ENCODE measurements at places on chromosomes 12 and 14. TPM values are rescaled to one million over a fixed set of nuclear protein-coding genes. Genes with fewer than 3 reads are reported as not detected.

RHOJ gene
- 5.5 TPM for total RNA-seq

SIX6 gene
- total RNA-seq = not detected

USP44 gene
- total RNA-seq = 0.42 TPM

VRTN gene
- total RNA-seq = not detected

WSCD2 gene
- 0.15 TPM for total RNA-seq

POTEG gene
- not detected for total RNA-seq

ETFBKMT gene
- total RNA-seq = 3.4 TPM

SIX4 gene
- 0.38 TPM for total RNA-seq

TPPP2 gene
- 0.71 TPM for total RNA-seq

- DNase-seq = no peak
Observed at GRCh38 chr14:103372552-103373304, 12.5 kb upstream of the MARK3 start.

DNA sequence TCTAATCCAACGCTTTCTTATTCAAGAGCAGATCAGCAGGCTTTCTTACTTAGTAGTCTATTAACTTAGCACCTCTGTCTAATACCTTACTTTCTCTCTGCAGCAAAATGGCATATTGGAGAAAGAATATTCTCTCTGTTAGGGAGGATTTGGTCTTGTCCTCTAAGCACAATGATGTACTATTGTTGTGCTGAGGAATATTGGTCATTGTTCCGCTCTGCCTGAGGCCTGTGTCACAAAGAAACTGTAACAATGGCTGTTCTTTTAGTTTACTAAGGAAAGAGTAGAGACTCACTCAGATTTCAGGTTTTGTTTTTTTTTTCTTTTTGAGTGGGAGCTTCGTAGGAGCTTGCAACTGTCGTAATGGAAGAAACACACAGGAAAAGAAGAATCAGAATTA, 1358.8 kb downstream of the LRFN5 start:
- no peak for DNase-seq

GRCh38 chr14:92457016-92457565, 56.5 kb upstream of the RIN3 start:
- DNase-seq = peak; percentile 61

DNA sequence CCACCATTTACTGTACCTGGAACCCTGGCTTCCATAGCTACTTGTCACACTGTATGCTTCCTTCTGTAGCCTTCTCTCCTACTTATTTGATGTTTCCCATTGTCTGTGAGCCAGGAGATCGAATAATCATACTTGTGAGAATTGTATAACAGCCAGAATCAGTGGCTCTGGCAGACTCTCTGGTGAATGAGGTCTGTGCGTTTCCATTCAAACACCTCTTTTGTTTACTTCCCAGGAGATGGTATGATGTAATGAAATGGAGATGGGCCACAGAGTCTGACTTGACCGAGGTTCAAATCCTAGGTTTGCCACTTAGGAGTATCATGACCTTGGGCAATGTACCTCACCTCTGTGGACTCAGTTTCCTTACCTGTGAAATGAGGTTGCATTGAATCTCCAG, 35.7 kb upstream of the CLMN start:
- DNase-seq = no peak

DNA sequence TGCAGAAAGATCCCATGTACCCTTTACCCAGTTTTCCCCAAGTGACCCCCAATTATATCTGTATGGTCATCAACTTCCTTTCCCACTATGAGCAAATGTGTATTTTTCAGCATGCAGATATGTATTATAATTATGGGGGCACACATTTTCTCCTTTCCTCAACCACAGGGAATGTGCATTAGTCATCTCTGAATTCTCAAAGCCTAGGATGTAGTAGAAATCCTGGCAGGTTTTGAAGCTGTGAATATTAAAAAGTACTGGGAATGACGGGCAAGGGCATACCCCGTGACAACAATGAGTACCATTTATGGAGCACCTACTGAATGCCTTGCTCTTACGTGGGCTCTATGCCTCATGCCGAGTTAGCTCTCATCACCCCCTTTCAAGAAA, 71.5 kb downstream of the VWF start:
- DNase-seq = no peak

DNA sequence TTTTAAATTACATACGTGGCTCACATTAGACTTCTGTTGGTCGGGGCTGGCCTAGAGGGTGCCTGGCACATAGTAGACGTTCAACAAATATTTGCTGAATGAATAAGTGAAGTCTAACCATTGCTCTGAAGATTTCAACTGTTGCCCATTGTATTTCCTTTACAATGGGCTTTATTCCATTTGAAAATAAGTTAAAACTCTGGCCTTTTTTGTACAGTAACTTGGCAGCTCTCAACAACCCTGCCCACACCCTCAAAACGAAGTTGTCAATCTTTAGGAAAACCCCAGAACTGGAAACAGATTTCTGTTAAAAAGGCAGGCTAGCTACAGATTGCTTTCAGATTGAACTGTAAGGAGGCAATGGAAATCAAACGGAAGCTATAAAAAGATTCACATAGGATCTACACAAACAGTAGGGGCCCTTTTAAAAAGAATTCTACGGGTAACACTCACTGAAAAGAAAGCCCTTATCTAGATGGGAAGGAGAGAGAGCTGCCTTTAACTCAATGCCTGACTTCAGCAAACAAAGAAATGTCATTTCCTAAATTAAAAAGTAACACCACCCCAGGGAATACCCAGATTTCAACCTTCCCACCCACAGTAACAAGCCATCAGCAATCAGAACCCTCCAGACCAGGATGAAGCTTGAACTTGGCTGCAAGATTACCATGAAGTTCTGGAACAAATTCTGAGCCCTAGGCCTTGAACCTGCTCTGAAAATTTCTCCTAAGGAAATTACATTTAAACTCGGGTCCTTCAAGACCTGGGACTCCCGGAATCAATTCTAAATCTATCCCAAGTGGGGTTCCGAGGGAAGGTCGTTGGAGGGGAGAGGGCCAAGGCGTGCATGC, 1.4 kb downstream of the WSB2 start:
- DNase-seq = no peak

DNA sequence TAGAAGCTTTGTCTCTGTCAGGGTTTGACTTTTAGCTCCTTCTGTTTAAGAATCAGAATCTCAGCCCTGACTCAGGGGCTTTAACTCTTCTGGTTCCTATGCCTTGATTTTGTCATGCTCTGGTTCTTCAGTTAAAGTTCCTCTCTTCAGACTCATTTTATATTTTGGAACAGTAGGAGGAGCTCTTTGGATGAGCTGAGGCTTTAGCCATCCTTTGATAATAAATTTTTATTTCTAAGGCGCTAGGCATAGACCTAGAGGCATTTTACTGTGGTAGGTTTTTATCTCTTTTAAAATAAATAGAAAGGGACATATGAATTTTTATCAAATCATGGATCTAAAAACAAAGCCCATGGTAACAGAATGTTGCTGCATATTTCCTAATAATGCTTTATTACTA, 51.7 kb downstream of the ATP23 start:
- DNase-seq = no peak

DNA sequence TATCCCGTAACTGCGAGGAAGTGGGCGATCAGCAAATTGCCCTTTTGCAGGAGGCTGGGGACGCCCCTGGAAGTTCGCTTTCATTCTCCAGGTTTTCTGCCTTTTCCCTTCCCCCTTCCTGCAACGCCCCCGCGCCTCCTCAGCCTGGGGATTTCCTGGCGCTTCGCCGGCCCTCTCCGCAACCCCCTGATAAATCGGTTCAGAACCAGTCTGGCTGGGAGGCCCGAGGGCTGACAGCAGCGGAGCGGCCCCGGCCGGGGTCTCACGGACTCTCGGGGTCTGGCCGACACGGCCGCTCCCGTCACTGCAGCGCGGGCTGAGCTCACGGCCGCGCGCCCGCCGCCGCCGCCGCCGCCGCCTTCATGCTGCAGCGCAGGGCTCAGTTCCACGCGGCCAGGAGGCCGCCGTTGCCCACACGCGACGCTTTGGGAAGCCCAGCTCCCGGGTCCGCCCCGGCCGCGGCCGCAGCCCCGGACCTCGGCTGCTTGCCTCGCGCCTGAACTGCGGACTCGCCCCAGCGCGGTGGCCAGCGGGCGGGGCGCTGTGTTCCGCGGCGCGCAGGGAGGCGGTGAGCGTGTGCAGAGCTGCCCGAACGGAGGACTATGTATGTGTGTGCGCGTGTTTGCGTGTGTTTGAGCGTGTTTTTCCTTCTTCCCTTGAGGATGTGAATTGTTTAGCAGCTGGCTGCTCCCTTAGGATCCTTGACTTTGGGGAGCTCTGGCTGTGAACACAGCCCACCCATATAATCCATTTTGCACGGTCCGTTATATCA, at the start of gene LRFN5:
LRFN5 (plus strand) TSS at position 345 of the 772 bp plus-strand sequence.
- peak; percentile 19 for DNase-seq

- DNase-seq = peak; percentile 65
Observed at GRCh38 chr12:96255077-96255476, 60.9 kb downstream of the ELK3 start.

GRCh38 chr14:72545411-72546311, 348.2 kb downstream of the DPF3 start:
- DNase-seq = no peak

DNA sequence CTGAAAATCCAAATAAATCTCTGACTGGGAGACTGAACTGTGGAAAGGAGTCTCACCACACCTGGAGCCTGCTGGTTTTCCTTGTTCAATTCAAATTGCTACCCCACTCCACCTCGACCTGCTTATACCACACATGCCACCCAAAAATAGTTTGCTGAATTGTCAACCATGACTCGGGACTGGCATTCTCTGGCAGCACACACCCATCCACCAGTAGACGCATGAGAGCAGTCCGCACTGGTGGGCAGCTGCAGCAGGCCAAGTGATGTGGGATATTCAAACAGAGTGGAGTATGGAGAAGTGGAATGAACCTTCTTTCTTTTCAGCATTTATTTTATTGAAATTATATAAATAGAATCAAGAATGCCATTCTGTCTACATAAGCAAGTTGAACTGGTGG, 38.7 kb upstream of the SYCP3 start:
- no peak for DNase-seq

DNA sequence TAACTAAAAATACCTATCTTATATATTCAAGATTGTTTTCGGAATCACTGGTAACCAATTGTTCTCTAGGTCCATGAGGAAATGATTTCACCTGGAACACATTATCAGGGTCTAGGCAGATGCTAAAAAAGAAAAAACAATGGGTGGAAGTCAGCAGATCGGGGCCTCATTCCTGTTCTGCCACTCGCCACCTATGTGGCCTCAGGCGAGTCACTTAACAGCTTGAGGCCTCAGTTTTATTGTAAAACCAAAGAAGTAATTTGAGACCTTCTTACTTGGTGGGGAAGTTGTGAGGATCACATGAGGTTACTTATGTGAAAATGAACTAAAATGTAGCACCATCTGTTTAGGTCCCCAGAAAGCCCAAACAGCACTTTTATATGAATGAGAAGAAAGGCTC, 6.2 kb upstream of the RNASE10 start:
- no peak for DNase-seq

- no peak for DNase-seq
Observed at GRCh38 chr14:59631237-59631636, 54.6 kb upstream of the CCDC175 start.

DNA sequence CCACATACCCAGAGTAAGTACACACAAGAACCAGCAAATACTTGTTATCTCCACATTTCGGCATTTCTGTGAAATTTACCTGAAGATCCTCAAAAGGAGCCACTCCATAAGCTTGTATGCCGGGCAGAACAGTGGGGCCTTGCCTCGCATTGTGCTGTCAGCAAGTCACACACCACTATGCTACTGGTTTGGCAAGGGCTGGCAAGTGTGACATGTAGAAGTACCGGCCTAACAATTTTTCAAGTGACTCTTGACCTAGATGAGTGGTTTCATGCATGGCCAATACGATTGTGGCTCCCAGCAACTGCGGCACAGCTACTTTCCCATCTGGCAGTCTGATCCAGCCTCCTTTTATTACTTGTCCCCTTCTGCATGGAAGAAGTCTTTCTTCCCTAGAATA, 69.8 kb downstream of the GAS2L3 start:
- no peak for DNase-seq

- DNase-seq = no peak
Observed at GRCh38 chr12:132869551-132869950, 17.9 kb downstream of the CHFR start.
